ENCODE measurements at places on chromosomes 13 and 19.

GRCh38 chr19:4425537-4425936 lies 23.1 kb downstream of the CHAF1A start:
- no peak for DNase-seq

DNA sequence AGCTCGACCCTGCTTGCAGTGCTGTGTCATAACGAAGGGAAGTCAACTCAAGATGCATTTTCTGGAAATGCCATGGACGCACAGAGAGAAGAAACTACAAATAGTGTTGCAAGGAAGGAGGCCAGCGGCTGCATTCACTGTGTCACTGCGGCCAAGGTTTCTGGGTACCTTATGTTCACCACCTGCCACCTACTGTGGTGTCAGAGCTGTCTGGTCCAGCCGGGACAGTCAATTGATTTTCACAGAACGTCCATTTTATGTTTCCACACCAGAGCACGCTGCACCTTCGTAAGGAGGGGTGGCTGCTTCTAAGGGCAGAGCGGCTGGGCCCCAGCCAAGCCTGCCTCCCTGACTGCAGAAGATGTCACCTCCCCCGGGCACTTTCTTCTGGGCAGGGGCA lies 17.7 kb downstream of the TSHZ3 start:
- no peak for DNase-seq

DNA sequence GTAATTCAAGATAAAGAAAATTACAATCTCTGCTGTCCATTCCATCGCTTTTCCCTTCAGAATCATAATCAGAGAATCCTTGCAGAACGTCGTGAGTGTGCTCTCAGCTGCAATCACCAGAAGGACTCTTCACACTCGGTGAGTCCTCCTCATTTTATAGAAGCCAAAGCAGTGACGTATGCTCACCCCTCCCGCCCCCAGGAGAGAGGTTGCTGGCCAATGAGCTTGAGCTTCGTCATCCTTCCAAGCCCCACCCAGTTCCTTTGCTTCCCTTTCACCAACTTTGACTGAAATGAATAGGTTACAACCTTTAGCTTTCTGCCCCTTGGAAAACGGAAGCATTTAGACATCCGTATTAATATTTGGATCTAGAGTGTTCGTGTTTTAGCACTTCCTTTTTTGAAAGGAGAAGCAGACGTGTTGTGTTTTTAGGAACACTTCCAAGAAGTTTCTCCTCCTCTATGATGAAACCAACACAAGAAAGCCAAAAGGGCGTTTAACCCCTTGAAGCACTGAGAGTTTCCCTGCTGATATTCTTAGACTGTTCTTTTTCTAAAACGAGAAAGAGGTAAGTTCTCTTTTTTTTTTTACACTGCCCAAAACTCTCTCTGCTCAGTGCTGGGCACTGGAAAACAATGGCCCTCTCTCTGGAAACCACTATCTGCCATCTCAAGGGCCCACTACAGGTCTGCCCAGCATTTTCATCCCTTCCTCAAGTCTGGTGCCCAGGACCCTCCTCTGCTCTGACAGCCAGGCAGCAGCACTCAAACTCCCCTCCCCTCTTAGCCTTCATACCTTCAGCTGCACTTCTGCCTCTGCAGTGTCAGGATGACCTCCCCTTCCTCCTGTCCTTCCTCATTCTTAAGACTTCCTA lies 44.3 kb upstream of the CEACAM21 start:
- DNase-seq: peak; percentile 59

DNA sequence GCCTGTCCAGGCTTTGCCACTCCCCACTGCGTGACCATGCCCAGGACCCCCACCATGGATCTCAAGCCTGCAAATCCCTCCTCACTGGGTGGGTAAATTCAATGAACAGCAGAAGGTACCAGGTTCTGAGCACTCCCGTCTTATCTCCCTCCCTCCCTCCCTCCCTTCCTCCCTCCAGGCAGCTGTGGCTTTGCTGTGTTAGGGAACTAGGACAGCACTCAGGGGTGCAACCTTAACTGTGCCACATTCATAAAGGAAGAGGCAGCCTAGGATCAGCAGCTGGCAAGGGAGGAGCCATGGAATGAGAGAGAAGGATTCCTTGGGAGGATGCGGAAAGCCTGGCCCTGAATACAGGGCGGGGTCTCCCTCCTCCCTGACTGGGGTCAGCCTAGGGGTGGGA lies 5.6 kb downstream of the CEACAM4 start:
- no peak for DNase-seq

DNA sequence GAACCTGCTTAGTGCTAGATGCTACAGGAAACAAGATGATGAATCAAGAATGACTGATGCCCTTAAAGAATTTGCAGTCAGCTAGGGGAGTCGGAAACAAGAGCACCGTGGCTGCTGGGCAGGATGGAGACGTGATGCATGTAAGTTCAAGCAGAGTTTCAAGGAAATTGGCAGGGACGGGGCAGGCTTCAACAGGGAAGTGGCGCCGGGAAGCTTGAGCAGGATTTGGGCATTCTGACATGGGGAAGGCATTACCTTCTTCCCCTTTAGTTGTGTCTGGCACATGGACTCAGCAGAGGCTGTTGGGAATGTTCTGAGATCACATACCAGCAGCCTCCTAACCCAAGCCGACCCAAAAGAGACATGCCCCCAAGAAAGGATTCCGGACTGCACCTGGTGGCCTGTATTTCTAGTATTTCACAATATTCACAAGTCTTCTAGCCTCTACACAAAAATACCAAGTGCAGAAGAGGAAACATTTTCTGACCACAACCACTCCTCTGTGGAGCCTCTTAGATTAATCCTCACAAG lies 138.2 kb downstream of the CRYL1 start:
- no peak for DNase-seq

DNA sequence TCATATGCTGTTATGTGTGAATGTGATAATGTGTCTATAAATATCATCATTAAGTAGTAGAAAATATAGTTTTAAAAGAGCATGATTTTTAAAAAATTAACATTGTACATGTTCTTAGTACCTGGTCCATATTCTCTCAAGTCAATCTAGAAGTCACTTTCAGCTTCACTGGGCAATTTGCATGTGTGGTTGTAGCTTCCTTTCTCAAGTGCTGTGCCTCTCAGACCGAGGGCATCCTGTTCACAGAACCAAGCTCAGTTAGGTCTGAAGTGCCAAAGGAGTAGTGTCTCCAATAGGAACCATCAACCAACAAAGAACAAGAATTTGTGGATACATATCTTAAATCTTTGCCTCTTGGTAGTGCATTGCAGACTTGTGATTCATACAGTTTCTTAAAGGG lies 541.8 kb upstream of the SLC10A2 start:
- DNase-seq: no peak

- no peak for DNase-seq
Observed at GRCh38 chr13:54241719-54242118, 1213.1 kb downstream of the OLFM4 start.

DNA sequence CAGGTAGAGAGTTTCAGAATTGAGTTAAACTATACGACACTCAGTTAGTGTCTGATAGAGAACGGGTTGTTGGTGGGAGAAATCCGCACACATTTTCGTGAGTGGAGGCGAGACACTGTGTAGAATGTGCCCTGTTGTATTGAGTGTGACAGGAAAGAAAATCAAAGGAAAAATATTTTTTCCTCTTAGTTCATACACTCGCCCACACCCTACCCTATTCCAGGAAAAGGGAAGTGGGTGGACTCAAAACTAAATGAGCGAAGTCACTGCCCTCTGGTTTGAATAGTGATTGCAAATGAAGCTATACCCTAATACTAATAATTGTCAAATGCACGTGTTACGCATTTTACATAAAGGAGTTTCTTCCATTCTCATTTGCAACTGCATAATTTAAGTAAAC lies 2.0 kb downstream of the ZNF347 start:
- no peak for DNase-seq

GRCh38 chr13:30435911-30436451 lies 13.7 kb downstream of the UBE2L5 start:
- DNase-seq: no peak

GRCh38 chr13:44605275-44605674 lies 29.1 kb upstream of the TSC22D1 start:
- no peak for DNase-seq

DNA sequence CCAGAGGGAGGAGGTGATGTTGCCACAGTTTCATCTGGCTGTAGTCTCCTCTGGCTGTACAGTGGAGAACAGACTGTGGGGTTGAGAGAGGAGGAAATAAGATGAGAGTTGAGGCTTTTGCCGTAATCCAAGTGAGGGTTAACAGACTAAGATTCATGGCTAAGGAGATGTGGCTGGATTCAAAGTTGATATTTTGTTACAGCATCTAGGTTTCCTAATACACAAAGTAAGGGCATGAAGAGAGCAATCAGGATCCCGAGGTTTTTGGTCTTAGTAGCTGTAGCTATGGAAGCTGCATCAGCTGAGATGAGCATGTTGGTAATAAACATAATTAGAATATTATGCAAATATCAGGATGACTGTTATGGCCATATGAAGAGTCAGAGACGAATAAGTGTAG lies 1.4 kb downstream of the ZNF776 start:
- no peak for DNase-seq

DNA sequence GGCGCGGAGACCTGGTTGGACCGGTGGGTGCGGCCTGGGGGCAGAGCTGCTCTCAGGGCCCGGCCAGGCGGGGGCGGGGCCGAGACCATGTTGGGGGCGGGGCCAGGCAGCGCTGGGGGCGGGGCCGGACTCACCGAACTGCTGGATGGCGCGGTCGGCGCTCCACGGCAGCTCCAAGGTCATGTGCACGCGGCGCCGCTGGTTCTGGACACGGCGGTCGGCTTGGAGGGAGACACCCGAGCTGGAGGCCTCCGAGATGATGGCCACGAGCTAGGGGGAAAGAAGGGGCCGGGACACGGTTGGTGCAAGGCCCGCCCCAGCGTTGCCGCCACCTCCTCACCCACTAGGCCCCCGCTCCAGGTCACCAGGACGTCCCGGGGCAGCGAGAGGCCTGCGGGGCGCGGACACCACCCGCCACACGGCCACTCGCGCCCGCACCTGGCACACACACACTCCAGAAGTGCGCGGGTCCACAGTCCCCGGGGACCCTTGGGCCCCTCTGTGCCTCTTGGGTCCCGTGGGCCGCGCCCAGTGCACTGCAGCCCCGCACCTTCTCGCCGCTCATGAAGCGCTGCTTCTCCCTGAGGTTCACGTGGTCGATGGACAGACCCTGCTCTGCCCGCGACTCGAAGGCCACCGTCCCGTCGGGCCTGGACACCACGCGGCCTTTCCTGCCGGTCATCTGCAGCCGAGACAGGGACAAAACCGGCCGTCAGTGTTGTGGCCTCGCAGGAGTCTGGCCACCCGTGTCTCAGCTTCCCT lies 8.7 kb downstream of the GPX4 start:
- no peak for DNase-seq

GRCh38 chr19:3776479-3777040 lies 4.5 kb upstream of the RAX2 start:
- no peak for DNase-seq

DNA sequence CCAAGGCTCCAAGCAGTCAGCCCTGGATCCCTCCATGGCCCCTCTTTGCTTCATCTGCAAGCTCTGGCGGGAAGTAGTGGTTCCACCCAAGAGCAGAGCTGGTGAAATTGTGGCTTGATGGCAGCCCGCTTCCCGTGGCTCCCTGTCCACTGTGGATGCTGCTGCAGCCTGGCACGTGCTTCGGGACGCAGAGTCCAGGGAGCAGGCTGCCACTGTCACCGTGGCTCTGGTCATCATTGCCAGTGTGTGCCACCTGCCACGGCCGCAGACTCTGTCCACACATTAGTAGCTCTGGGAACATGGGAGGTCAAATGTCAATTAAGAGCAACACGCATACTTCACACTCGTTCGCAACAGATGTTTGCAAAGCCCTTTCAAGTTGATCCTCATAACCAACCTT lies 40.8 kb upstream of the RNF17 start:
- DNase-seq: no peak

- DNase-seq: no peak
Observed at GRCh38 chr13:45092663-45093062, 27.6 kb upstream of the GTF2F2 start.

GRCh38 chr19:56091751-56092546 lies 29.1 kb downstream of the ZNF787 start:
- no peak for DNase-seq

- peak; percentile 86 for DNase-seq
Observed at GRCh38 chr19:49387936-49388372, at the start of gene KASH5. Gene KASH5 (plus strand): TSS chr19:49388249. CDS start chr19:49390884, 2,635 bp downstream.

DNA sequence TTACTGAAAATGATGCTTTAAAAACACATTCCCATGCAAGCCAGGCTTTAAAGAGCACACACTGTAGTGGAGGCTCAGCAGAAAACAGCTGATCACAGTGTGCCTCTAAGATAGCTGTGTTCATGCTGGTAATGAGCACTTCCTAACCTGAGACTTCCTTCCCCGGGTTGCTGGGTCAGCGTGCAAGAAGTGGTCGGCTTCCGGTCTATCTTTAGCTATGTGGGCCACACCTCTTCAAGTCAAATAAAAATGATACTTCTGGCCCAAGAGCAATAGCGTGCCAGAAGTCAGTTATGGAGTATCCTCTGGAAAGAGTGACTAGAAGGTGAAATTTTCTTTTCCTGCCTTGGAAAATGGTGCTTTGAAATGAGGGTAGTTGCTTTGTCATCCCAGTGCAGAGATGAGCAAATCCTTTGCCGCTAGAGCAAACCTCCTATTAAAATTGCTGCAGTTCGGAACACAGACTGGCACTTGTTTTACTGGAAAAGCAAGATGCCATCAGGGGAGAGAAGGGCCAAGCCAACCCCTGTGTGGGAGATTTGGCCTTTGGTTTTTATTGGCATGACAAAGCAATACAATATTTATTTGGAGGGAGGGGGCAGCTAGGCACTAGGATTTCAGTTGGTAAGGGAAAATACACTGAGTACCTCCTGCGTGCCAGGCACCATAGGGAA lies 64.2 kb downstream of the ARHGAP35 start:
- no peak for DNase-seq

DNA sequence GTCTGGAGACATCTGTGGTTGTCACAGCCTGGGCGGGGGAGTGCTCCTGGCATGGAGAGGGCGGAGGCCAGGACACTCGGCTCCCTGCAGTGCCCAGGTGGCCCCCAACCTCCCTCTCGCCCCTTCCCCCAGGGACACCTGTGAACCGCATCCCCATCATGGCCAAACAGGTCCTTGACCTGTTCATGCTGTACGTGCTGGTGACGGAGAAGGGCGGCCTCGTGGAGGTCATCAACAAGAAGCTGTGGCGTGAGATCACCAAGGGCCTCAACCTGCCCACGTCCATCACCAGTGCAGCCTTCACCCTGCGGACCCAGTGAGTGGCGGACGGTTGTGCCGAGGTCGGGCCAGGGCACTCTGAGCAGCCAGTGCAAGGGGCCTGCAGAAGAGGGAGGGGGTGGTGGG lies 20.0 kb upstream of the WDR18 start:
- no peak for DNase-seq

DNA sequence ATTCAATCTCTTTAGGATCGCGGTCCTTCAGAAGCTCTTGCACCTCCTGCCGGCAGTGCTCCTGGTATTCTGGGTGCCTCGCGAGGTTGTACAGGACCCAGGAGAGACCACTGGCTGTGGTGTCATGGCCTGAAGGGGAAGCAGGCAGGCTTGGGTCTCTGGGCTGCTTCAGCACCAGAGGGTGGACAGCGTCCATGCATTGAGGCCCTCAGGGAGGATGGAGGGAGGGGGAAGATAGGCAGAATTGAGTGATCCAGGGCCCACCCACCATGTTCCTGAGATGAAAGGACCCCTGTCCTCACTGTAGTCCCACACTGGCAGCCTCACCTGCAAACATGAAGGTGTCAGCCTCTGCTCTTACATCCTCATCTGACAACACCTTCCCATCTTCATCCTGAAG lies 17.9 kb upstream of the OR10H5 start:
- no peak for DNase-seq

GRCh38 chr13:92265408-92265807 lies 867.0 kb downstream of the GPC5 start:
- DNase-seq: no peak

- DNase-seq: no peak
Observed at GRCh38 chr19:16141043-16141442, 2.4 kb upstream of the HSH2D start.

Measured in stimulated activated CD4-positive, alpha-beta T cell treated with anti-CD3 and anti-CD28 coated beads, Interleukin-1b, Interleukin-23, amount 100 ng/mL, for 24 hours (primary cell).